ENCODE measurements at places on chromosomes 11 and 22.

GRCh38 chr22:26463101-26463661 lies 20.4 kb downstream of the HPS4 start:
- no peak for DNase-seq

DNA sequence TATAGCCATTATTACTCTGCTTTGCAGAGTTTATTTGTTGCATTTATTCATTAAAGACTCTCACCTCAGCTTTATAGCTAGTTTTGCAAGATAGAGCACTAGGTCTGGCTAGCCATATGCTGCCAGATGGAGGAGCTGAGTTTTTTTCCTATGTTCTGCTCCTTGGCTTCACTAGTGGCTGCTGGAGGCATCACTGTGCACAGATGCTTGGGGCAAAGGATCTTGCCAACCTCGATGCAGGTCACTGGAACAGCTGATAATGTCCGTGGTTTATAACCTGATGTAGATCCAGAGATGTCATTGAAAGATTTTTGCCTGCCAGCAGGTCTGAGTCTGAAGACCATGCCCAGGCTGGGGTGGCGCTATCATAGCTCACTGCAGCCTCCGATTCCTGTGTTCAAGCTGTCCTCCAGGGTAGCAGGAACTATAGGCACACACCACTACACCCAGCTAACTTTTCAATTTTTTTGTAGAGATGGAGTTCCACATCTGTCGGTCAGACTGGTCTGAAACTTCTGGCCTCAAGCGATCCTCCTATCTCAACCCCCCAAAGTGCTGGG lies 63.2 kb downstream of the PACS1 start:
- no peak for DNase-seq

GRCh38 chr11:67558084-67558772 lies 25.4 kb upstream of the GSTP1 start:
- DNase-seq = no peak

GRCh38 chr11:47442514-47442913 lies 6.4 kb downstream of the RAPSN start:
- no peak for DNase-seq

GRCh38 chr11:62592989-62593421 lies 1.7 kb upstream of the TUT1 start:
- DNase-seq = no peak

- no peak for DNase-seq
Measured at GRCh38 chr11:413120-414081, 1.4 kb downstream of the SIGIRR start.

DNA sequence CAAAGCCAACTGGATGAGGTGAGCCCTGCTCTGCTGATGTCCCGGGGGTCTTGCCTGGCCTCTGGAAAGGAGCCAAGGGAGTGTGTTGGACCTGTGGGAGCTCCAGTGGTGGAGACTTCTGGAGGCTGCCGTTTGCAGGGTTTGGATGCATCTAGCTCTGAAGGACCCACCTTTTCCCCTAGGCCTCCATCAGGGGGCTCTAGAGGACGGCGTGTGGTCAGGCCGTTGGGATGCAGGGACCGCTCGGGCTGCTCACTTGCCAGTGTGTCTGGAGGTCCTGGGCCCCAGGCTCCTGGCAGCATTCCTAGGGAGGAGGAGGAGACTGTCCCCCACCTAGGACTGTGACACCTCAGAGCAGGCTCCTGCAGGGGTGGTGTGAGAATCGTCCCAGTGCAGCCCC lies 58.3 kb downstream of the PRDM11 start:
- DNase-seq = no peak

Measured in fibroblast of upper back skin (primary cell).